Renal cortex interstitium (tissue), 15 donors: ENCODE measurements at places on chromosomes 5 and 9. TPM values are rescaled to one million over a fixed set of nuclear protein-coding genes. Genes with fewer than 3 reads are reported as not detected.

NFIB gene
- 19.9 TPM for polyA plus RNA-seq

OR13J1 gene
- polyA plus RNA-seq = 0.11 TPM

DNAH5 gene
- polyA plus RNA-seq = 1.1 TPM

ADAMTS19 gene
- polyA plus RNA-seq = 6.4 TPM

RAD1 gene
- 36.9 TPM for polyA plus RNA-seq

LCN12 gene
- 47.3 TPM for polyA plus RNA-seq

HMGCS1 gene
- polyA plus RNA-seq = 157 TPM

TLN1 gene
- polyA plus RNA-seq = 174 TPM

RGMB gene
- polyA plus RNA-seq = 13.3 TPM

ANGPTL2 gene
- 9.7 TPM for polyA plus RNA-seq

FCN2 gene
- polyA plus RNA-seq = 0.52 TPM

RAD50 gene
- 48.8 TPM for polyA plus RNA-seq

FIBCD1 gene
- 0.54 TPM for polyA plus RNA-seq

NR5A1 gene
- 0.11 TPM for polyA plus RNA-seq

MYORG gene
- 9.9 TPM for polyA plus RNA-seq

SLC34A3 gene
- polyA plus RNA-seq = 5.0 TPM

ISL1 gene
- not detected for polyA plus RNA-seq
